ENCODE measurements at places on chromosomes 3 and 15.
A peak's percentile ranks its signal among the peaks of the same experiment; 100 is the strongest.

DNA sequence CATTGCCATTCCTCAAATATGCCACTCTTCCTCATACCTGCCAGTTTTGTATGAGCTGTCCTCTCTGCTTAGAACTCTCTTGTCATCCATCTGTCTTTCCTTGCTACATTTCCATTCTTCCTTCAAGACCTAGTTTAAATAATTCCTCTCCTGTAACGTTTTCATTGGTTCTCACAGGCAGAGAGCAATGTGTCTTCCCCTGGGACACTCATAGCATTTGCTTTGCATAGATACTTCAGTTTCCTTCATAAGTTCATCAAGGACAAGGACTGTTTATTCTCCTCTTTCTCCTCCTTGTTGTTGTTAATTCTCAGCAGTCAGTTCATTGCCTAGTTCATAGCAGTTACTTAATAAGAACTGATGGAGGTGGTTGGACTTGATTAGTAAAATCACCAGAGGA, 10.5 kb downstream of the NR2C2 start:
- no peak for DNase-seq

DNA sequence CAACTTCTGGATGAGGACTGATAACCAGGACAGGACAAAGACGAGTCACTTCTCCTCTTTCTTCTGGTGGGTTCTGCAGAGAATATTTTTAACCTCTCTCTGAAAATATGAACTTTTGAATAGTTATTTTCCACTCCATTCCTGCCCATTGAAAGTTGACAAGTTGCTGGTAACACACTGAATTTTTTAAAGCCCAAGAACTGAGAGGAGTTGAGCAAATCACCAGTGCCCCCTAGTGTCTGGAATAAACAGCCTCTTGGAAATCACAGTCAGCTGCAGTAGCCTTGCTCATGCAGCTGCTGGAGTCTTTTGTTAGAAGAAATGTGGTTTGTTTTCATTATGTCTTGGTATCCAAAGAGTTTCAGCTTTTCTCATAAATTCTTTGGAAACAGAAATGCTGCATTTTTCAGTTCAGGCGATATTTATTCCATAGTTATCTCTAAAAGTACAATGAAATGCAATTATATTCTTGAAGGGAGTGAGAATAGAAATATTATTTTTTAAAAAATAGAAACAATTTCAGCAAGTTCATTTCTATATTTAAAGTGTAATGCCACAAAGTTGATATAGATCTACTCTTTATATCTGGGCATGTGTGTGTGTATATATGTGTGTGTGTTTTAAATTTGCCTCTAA, 741.0 kb upstream of the CBLB start:
- peak; percentile 52 for DNase-seq

- DNase-seq, result no peak
Measured at GRCh38 chr3:117272876-117273523, 563.4 kb downstream of the TUSC7 start.

GRCh38 chr3:139302801-139303113, 41.1 kb upstream of the MRPS22 start:
- DNase-seq, result no peak

- DNase-seq, result no peak
Measured at GRCh38 chr3:183526838-183527427, 28.6 kb downstream of the KLHL6 start.

DNA sequence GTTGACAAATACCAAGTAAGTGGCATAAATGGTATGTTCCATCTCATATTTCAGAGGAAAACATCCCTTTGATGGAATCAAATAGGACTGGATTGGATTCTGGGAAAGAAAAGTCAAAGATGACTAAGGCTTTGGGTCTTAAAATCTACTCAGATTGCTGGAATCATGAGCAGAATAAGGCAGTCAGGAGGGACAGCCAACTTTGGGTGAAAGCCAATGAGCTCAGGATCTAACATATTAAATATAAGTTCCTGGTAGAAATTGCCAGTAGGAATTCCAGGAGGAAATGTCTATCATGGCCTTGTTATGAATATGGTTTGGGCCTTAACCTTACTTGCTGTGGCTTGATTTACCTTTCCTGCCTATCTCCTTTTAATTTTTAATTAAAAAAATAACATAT, 55.3 kb downstream of the ISL2 start:
- no peak for DNase-seq

DNA sequence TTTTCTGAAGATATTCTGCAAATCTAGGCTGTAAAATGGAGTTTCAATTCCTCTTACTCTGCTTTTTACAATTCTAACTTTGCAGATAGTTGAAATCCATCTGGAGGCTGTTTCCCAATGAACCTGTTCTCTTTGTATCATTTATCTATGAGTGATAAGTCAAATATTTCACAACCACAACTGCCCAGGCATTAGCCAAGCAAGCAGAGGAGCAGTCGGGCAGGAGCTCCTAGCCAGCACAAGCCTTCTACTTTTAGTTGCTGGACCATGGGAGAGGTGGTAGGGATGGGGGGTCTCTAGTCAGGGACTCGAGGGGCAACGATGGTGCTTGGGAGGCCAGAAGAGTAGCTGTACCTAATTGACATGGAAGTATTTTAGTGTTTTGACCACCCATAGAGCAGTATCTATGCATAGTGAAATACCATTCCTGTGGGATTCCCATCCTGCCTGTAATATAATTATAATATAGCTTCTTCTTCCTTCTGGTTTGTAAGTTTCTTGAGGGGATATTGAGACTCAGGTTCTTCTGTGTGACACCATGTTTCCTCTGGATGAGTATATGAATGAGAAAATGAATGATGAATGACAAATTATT, 353.5 kb upstream of the IL12A start:
- no peak for DNase-seq

GRCh38 chr3:43629741-43630140, 7.9 kb upstream of the ANO10 start:
- DNase-seq, result no peak
